ENCODE measurements at places on chromosomes 16 and 17.

DNA sequence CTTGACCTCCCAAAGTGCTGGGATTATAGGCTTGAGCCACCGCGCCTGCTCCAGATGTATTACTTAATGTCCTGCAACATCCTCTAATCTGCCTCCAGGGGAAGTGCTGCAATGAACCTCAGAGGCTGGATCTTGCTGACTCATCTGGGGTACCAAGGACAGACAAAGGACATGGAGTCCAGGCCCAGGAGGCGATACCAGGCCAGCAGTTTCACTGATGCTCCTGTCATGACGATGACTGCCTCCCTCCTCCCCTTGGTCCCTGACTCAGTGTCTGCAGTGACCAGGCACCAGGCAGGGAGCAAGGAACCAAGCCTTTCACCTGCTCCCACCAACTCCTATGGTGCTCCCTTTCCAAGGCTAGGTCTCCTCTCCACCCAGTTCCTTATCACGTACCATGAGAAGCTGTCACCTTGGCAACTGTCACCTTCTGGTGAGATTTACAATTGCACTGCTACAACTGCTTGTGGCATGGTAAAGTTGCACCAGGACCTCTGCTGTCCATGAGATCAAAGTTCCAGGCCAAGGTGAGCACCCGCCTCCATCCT is 21.6 kb upstream of the PHOSPHO1 start:
- no peak for DNase-seq

- DNase-seq, result no peak
These were observed 19.7 kb downstream of the FBXO31 start for GRCh38 chr16:87363771-87364455.

DNA sequence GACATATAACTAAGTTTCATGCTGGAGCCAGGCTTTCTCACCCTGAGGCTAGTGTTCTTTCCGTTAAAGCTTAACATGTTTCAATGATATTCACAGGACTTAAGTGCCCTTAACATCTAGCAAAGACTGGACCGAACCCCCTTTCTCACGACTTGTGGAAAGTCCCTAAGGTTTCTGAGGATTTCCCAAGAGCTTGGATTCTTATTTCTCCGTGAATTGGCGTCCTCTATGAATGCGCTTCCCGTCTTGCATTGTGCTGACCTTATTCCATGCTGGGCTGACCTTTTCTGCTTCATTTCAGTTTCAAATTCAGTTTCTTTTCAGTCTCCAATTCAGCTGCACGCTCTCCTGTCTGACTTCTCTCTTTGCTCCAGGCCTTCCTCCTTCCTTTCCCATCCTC is 206.4 kb downstream of the HS3ST3A1 start:
- DNase-seq, result no peak

DNA sequence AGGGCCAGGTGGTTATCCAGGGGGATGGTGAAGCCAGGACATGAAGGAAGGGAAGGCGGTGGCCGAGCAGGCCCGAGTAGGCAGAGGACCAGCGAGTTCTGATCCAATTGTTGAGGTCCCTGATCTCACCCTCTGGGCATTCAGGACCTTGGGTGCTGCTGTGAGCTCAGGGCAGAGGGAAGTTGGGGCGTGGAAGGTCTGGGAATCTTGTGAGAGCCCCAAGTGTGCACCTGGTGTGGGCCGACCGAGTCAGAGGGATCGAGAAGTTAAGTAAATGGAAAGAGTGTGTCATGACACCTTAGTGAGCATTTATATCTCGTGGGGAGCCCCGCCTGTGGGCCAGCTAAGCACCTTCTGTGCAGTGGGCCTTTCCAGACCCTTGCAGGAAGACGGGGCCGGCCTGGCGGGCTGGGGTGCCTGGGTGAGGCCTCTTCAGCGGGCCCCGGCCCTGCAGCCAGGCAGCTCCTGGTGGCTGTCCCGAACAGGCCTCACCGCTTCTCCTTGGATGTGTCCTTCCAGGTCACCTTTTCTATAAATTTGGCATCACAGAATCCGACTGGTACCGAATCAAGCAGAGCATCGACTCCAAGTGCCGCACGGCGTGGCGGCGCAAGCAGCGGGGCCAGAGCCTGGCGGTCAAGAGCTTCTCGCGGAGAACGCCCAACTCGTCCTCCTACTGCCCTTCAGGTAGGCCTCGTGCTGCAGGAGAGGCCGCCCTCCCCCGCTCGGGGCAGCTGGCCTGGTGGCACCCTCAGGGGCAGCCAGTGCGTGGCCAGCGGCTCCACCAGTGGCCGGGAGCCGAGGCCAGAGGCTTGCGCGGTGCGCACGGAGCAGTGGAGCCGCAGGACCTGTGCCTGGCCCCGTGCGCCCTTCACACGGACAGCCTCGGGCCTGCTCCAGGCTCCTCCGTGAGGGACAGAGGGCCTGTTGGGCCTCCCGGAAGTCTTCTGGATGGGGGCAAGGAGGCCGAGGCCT is 76.0 kb downstream of the BANP start:
- no peak for DNase-seq

DNA sequence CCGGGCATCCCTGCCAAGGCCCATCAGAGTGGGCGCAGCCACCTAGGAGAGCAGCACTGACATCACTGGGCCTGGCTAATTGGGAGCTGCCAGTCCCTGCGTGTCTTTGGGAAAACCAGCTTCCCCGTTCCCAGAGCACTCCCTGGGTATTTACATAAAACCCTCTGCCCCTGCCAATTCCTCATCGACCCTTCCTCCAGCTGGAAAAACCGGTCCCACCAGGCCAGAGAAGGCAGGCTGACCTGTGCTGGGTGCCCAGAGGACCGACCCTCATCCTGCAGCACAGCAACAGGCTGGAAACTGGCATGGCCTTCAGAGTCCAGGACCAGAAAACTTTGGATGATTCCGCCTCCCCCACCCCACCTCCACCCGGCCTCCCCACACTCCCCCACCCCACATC is 8.2 kb upstream of the FOXN1 start:
- no peak for DNase-seq

- no peak for DNase-seq
These were observed 56.3 kb downstream of the SOX9 start for GRCh38 chr17:72176951-72177660.

DNA sequence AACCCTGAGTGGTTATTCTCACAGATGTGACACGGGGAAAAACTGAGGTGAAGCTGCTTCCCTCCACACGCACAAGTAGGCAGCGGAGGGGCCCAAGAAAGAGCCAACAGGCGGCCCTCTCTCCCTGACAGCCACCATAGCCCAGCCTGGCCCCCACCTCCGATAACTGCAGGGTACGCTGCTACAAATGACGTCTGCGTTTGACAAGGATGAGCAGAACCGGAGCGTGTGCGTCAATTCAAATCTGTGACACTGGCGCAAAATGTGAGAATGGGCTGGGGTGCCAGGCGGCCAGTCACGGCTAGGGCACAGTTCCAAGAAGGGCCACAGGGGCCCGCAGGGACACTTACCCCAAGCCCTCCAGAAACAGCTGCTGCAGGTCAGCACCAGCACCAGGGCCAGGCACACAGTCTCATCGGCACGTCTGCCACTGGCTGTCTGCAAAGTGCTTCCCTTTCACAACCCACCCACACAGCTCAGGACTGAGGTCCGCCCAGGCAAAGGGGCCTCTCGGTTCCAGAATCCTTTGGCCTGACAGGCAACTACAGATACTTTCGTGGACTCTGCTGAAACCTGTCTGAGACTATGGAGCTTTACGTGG is 14.4 kb downstream of the AXIN1 start:
- DNase-seq, result no peak

DNA sequence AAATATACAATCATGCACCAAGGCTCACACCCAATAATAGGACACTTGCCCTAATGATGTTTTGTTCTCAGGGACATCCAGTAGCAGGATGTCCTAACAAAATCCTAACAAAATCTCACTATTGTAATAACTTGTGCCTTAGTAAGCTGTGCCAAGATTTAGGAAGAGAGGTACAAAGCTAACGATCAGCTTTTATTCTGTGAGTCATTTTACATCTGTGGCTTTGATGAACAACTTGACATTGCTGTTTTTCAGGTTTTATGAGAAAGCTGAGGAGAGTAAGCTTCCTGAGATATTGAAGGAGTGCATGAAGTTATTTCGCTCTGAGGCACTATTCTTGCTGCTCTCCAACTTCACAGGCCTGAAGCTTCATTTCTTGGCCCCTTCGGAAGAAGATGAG is 18.9 kb downstream of the OGFOD1 start:
- DNase-seq, result no peak

GRCh38 chr17:59432657-59433056 is 101.2 kb downstream of the YPEL2 start:
- no peak for DNase-seq

DNA sequence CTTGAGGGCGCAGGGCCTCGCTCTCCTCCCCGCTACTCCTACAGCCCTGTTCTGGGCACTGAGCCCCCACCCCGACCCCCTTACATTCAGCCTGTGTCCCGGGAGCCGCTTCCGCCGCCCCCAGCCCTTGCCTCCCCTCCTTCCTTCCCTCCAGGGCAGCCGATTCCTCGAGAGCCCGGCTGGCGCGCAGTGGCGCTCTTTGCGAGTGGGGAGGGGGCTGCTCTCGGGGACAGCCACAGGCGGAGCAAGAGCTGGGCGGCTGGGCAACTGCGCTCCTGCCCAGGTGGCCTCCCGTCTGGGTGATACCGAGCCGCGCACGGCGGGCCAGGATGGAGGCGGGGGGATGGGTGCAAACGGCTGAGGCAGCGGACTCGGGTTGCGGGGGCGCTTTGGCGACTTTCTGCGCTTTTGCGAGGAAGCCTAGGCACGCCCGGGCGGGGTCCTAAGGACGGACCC is 1.2 kb downstream of the MMP15 start:
- DNase-seq, result peak; percentile 12

GRCh38 chr17:29918922-29919856 is 10.8 kb downstream of the SSH2 start:
- DNase-seq, result no peak

- no peak for DNase-seq
These were observed 98.1 kb upstream of the CCL2 start for GRCh38 chr17:34156741-34157589.

GRCh38 chr16:73059779-73060615 is 12.1 kb upstream of the ZFHX3 start:
- DNase-seq, result no peak

DNA sequence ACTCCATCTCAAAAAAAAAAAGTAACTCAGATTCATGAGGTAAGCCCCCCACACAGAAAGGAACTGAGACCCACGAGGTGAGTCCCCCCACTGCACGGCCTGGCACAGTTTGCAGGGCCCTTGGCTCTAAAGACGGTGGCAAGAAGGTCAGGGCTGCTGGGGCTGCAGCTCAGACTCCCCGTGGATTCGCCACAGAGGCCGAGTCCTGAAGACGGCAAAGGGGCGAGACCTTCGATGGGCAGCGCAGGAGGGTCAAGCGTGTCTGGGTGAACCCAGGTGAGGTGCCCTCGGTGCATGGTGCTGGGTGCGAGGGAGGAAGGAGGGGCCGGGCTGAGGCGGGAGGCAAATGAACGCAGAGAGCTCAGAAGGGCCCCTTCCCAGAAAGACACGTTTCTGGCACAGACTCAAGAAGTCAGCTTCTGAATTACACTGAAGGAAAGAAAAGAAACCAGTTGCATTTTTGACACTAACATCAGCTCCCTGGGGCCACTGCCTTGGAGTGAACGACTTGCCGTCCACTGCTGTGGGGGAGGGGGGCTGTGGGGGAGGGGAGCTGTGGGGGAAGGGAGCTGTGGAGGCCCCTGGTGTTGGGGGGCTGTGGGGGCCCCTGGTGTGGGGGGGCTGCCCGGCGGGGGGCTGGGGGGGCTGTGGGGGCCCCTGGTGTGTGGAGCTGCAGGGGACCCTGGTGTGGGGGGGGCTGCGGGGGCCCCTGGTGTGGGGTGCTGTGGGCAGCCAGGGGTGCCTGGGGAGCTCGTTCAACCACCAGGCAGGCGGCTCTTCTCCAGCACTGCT is 69.8 kb upstream of the METRNL start:
- no peak for DNase-seq

DNA sequence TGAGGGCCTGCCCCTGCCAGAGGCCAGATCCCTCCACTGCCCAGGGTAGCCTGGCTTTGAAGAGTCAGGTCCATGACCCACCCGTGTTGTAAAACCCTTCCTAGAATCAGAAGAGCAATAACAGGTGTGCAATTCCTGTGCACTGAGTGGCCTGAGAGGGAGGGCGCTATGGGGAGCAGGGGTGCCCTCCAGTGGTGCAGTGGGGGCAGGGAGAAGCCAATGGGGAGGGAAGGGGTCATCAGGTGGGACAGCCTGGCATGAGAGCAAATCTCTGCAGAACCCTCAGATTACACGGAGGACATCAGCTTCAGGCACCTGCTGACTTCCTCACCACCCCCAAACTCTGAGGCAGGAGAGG is 72.9 kb upstream of the ZNF469 start:
- DNase-seq, result no peak

GRCh38 chr16:20875355-20875650 is 24.9 kb downstream of the DCUN1D3 start:
- no peak for DNase-seq

- DNase-seq, result peak; percentile 51
These were observed 55.3 kb downstream of the SKAP1 start for GRCh38 chr17:48374650-48375230.

- DNase-seq, result no peak
These were observed 6.8 kb downstream of the ERN1 start for GRCh38 chr17:64123114-64123513.

All from CD4-positive, alpha-beta T cell treated with Interleukin-17A for 4 hours (primary cell).